ENCODE measurements at places on chromosomes 5 and 9.

DNA sequence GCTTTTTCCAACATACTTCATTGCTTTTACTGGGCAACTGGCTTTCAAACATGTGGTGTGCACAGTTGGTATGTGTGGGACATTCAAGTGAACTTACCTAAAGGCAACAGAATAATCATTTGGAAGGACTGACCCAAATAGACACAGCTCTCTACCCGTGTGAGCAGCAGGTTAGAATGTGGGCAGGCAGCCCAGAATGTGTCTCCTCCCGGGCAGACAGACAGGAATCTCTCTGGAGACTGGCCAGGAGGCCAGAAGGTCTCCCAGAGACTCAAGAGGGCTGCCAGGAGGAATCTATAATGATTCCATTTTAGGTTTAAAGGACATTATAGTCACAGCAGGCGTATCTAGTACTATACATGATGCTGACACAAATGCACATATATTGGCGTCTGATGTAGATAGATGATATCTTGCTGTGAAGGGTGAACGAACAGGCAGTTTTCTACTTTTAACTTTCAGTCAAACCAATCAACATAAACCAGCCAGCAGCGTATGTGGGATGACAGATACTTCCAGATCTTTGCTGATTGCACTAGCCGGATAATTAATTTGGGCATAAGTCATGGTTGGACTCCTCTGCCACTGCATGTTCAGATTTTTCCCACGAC is 297.4 kb upstream of the ZNF608 start:
- peak; percentile 83 for DNase-seq

DNA sequence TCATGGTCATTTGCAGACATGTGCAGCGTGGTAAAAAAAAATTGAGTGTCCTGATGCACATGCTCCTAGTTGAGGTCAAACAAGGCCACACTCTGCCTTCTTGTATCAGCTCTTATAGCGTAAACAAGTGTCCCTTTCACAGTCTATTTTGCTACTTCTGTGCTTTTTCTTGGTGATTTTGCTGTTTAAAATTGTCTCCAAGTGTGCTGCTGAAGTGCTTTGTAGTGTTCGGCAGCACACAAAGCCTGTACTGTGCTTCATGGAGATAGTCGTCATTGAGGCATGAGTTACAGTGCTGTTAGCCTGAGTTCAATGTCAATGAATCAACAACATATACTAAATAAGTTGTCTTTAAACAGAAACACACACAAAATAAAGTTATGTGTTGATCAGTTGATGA is 690.4 kb upstream of the MEF2C start:
- DNase-seq, result no peak

DNA sequence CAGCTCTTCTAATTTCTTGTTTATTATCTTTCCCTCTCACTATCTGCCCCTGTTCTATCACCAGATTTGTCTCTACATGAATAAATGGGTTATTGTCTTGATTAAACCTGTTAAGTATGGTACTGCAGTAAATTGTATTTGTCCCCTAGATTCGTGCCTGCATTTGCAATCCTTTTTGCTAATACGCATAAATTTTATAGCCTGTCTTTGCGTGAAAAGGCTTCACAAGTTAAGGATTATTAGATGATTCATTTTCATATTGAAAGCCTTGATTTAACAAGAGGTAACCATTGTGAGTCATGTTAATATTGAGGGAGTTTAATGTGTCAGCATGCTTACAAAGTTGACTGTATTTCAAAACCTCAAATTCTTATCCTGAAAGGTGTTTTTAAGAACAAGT is 204.6 kb downstream of the PCSK1 start:
- DNase-seq, result no peak

DNA sequence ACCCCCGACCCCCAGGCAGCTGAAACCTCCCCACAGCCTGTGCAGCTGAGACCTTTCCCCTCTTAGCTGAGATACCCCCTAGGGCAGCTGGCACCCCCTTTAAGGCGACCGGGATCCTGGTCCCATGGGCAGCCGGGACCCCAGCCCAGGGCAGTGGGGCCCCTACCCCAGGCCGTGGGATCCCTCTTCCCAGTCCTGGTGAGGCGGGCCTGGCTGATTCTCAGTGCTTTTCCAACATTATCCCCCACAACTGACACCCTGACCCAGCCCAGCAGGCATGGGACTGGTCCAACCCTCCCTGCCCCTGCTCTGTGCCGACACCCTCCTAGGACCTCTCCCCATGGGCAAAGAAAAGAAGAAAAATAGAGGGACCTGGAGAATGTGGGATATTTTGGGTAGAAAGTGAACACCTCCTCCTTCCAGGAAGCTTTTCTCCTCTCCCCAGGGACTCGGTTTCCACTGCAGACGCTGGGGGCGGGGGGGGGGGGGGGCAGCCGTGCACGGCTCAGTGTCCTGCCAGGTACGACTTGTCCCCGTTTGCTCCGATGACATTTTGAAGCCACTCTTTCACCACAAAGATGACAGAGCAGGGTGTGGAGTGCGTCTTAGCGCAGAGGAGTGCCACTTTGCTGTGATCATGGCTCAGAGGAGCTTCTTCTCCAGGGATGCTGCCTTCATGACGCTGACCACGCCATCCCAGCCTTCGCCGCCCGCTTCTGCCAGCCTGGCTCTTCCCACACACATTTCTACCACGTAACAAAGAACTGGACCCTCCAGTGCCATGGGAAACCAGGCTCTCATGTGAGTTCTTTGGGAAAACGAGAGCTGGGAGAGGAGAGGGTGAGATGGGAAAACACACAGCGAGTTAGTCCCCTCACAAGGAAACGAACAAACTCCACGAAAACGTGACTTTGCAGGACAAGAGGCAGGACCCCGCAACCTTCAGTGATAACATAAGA is 47.5 kb downstream of the MRPL36 start:
- no peak for DNase-seq

GRCh38 chr5:31815376-31815775 is 176.4 kb downstream of the PDZD2 start:
- DNase-seq, result no peak

DNA sequence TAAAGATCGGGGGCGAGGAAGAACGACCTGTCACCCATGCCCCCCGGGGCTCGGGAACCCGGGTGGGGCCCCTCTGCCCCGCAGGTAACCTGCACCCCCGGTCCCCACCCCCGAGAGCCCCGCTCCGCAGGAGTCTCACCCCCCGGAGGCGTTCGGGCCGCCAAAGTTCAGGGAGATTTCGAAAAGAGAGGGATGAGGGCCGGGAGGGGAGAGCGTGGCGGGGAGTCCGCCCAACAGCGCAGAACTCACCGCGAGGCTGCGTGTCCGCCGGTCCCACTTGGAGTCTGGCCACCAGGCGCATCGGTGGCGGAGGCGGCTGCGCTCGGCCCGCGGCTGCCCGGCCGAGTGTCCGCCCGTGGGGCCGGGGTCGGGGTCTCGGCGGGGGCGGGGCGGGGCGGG is at the start of gene PHF19:
Gene PHF19 (minus strand): TSS at position 347 of the 399 bp plus-strand sequence. CDS start 2,447 bp downstream, outside the sequence.
- DNase-seq, result no peak

GRCh38 chr5:172994405-172994804 is 10.8 kb downstream of the ATP6V0E1 start:
- no peak for DNase-seq

DNA sequence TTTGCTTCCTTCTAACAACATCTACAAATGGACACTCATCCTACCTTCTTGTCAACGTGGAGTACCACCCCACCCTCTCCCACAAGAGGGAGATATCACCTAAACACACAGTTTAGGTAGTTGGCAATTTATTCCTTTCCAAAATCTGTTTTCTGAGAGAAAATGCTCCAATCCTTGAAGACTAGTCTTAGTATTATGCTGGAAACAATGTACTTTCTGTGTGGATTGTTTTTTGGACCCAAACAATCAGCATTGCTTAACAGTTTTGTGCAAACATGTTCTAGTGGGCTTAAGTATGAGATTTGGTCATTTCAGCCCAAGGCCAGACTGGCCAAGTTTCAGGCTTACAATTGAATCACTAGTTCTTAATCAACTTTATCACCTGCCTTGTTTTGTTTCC is 359.1 kb downstream of the ARHGEF28 start:
- no peak for DNase-seq

DNA sequence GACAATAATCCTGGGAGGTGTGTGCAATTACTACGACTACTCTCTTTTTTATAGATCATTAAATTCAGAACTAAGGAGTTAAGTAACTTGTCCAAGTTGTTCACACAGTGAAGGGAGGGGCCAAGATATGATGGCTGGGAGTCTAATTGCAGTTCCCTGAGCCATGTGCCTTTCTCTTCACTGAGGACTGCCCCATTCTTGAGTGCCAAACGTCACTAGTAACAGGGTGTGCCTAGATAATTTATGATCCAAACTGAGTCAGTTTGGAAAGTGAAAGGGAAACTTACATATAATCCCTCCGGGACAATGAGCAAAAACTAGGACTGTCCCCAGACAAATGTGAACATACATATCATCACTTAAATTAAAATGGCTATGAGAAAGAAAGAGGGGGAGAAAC is 20.2 kb downstream of the IL7R start:
- no peak for DNase-seq

DNA sequence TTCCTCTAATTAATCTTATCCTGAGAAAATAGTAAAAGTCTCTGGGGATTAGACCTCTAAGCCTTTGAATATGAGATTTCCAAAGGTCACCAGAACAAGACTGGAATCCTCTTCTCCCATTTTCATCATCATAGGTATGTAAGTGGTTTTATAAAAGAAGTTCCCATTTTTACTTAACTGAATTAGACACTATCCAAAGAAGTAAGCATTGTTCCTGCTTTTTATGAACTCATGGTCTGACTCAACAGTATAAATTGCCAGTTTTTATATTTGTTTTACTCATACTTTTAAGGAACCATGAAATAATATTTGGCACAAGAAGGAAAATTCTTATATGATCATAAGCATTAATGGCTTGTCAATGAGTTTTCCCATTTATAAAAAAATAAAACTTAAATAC is 167.1 kb upstream of the ADRA1B start:
- DNase-seq, result no peak

GRCh38 chr5:142827934-142828576 is 57.9 kb downstream of the ARHGAP26 start:
- no peak for DNase-seq

DNA sequence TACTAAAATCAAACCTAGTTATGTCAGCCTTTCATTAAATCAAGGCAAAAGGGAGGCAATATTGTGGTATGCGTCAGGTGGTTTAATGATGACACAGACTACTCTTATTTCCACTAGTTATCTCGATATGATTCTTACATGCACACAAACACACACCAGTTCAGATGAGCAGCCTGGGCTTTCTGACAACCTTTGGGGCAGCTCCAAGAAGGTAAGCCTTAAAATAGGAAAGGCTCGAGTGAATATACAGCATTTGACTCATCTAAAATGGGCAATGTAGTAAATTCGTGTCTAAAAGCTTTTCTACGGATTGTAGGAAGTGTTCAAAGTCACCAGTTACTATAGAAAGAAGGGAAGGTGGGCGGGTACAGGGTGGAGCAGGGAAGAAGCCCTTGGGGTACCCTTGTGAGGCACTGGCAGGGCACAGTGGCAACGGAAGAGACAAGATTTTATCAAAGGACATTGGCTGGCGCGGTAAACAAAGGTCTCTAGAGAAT is 1.9 kb downstream of the ANKH start:
- no peak for DNase-seq

- no peak for DNase-seq
These were observed 2.6 kb upstream of the SMIM23 start for GRCh38 chr5:171783051-171783450.

- DNase-seq, result no peak
These were observed 637 bp upstream of the ERBIN start for GRCh38 chr5:65925601-65926275.

DNA sequence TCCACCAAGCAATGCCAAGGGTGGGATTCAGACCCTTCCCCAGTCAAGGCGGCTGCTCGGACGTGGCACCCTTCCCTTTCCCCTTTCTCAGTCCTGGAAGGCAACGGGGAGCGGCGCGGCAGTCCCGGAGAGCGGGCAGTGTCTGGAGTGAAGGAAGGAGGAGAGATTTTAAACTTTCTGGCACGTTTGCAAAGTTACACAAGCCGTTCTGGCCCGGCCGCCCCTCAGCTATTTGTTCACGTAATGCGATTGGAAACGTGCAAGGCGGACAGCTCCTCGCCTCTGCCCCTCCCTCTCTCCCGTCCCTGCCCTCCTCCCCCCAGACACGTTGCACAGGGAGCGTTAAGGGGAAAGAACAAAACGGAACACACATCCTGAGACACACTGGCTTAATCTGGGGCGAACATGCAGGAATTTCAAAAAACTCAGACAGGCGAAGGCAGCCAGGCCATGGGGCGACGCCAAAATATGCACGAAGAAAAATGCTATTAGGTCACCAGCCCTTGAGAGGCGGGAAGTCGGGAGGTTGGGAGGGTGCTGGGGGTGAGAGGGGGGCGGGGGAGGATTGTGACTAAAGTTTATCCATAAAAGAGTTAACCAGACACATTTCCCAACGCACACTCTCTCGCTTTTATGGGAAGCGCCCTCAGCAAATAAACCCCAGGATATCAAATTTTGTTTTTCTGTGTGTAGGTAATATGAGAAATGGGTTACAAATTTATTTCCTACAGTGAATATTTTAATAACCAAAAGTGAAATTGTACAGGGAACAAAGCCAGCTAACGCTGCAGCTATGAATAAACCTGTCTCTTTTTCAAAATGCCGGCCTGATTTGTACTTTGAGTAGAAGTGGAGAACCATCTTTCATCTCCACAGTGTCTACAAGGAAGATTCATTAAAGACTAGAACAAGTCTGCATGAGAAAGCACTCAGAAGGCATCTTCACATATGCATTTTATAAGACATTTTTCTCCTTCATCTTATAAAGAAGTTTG is at the start of gene LOX:
Gene LOX (minus strand): TSS at position 144 of the 995 bp plus-strand sequence. CDS start 274 bp downstream, outside the sequence.
- DNase-seq, result no peak

- DNase-seq, result no peak
These were observed 111.5 kb upstream of the ZNF366 start for GRCh38 chr5:72618708-72619107.

DNA sequence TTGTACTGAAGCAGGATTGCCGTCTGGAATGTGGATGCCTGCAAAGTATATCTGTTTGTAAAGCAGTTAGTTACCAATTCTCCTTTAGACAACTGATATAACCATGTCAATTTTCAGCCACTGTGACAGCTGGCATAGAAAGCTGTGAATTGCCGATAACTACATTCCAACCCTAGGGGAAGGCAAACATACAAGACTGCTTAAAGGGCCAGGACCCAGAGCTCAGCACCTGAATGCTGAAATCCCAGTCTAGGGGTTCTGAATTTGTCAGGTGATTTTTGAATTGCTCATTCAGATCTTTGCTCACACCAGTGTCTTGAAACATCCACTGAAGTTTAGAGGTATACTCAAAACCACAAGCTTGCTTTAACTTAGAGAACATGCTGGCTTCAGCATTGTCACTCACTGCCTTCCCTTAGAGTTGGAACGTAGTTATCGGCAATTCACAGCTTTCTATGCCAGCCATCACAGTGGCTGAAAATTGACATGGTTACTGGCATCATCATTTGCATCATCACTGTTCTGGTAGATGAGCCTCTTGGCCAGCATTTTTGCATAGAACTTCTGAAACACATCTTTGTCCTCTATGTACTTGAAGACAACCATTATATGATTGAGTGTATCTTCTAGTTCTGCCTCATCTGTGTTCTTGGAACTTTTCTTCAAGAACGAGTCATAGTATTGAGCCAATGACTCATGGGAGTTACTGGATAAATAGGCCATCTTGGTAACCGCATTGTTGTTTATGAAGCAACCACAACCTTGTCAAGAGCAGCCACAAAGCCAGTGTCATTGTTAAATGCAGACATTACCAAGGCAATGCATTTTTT is 82.1 kb downstream of the CCDC192 start:
- DNase-seq, result no peak
